CD4-positive, alpha-beta T cell (primary cell): ENCODE measurements at places on chromosomes 16 and 17.
A peak's percentile ranks its signal among the peaks of the same experiment; 100 is the strongest.

GRCh38 chr17:43905400-43905984, 1.8 kb downstream of the MPP2 start:
- DNase-seq: no peak

- DNase-seq: no peak
These were observed 23.8 kb upstream of the SUPT4H1 start for GRCh38 chr17:58375811-58376210.

DNA sequence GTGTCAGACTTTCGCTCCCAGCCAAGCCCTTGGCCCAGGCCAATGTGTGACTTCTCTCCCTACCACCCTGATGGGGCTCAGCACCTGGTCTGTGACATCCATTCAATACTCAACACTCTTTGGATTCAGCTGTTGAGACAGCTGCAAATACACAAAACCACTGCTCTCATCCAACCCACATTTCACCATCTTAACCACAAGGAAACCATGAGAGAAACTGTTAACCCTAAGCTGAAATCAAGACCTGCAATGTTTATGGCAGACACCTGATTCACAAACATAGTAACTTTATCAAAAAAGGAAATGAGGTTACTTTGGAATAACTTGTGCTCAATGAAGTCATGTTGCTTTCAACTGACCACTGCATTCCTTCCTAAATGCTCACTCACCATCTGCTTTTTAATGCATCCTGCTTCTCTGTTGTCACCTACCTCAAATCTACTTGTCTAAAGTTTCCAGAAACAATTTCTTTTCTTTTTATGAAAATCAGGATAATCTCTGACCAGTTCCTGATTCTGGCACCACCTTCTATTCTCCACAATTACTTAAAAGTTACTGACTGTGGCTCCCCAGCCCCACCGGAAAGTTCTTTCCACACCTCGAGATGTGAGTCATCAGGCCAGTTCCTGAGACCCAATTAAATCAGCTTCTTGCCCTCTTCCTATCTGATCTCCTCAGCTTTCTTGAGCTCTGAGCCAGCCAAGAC, 88.2 kb downstream of the NOG start:
- DNase-seq: no peak

GRCh38 chr17:59456428-59456827, 109.0 kb upstream of the DHX40 start:
- no peak for DNase-seq

DNA sequence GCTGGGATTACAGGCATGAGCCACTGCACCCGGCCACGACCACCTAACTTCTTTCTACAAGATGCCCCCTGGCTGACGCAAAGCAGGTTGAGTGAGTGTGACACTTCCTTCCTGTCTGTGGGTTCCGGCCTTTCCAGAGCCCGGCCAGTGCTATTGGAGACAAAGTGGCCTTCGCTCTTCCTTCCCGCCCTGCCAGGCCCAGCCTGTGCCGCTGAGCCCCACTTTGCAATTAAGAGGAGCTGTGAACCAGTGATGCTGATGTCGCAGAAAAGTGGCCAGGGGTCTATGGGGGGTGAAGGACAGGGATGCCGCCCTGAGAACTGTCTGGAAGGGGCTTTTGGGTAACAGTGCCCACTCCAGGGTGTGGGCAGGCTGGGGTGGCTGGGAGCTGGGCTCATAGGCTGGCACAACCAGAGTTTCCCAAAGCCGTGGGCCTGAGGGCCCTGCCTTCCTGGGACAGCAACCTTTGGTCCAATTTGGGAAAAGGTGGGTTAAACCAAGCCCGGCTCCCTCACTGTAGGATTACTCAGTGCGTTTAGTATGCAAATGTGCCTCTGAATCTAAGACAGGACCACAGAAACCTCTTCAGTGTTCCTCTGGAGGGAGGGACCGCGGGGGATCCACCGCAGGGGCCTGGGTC, 174.9 kb downstream of the SEC14L1 start:
- no peak for DNase-seq

GRCh38 chr16:53545433-53545832, 42.4 kb upstream of the AKTIP start:
- peak; percentile 79 for DNase-seq
